ENCODE measurements at places on chromosomes 1 and 21.

DNA sequence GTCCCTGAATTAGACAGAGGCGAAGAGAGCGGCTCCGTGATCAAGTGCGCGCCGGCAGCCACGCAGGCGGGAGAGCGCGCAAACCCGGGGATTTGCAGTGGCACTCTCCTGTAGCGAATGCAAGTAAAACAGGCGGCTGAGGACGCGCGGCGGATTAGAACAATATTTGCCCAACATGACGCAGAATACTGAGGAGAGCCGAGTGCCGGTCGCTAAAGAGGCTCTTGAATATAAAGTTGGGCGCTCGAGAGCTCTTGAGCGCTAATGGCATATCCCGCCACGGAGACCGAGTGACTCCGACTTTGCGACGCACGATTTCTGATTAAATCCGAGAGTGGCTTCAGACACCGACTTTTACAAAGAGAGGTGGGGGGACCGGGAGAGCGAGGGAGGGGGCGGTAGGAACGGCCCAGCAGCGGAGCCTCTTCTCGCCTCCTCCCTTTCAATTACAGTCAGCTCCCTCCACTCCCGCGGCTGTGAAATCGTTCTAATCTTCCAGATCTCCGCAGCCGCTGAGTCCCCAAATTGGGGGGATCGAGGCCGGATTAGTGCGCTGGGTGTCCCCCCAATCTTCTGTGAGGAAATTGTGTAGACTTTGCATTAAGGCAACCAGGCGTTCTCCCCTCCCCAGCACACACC lies 2.3 kb downstream of the PAX7 start:
- no peak for DNase-seq

- DNase-seq = no peak
Observed at GRCh38 chr21:31414263-31415000, 70.4 kb upstream of the TIAM1 start.

- DNase-seq = no peak
Observed at GRCh38 chr1:244968471-244968871, 104.1 kb upstream of the HNRNPU start.

DNA sequence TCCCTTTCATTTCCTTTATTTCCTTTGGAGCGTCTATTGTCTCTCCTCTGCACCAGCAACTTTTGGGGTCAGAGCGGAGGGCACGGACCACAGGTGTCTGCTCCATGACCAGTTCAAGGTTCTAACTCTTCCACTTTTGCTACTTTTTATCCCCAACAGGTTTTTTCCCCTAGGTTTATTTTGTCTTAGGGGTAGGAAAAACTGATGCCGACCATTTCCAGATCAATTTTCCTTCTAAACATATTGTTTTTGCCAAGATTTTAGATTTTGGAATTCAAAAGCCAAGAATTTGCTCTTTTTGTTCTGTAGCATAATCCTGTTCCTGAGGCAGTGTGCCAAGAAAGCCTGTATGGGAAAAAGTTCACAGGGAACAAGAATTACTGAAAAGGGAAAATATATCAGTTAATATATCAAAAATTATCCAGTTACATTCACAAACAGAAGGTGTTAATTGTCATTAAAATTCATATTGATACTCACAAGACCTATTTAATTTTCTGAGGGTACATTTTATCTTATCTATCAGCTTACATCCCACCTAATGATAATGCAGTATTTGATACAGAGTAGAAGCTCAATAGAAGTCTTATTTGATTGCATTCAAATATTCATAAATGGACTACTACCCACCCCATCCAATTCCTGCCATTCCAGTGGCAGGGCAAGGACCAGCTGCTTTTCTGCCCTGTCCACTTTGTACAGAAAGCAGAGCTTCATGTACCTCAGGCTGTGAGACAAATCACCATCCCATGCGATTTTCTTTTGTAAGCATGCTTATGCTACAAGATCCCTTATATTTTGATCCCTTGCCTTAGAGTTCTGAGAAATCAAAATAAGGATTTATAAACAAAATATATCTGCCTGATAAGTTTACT lies 31.2 kb downstream of the TSEN15 start:
- no peak for DNase-seq

- no peak for DNase-seq
Observed at GRCh38 chr1:34166191-34166624, 1.2 kb upstream of the CSMD2 start.

DNA sequence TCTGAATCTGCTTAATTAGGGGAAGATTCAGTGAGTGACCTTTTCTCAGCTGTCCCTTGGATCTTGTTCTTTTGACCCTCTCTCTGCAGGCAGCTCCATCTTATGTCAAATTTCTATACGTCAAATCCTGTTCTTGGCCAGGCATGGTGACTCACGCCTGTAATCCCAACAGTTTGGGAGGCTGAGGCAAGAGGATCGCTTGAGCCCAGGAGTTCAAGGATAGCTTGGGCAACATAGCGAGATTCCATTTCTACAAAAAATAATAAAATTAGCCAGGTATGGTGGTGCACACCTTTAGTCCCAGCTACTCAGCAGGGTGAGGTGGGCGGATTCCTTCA lies 12.3 kb upstream of the CDC42 start:
- DNase-seq = no peak

DNA sequence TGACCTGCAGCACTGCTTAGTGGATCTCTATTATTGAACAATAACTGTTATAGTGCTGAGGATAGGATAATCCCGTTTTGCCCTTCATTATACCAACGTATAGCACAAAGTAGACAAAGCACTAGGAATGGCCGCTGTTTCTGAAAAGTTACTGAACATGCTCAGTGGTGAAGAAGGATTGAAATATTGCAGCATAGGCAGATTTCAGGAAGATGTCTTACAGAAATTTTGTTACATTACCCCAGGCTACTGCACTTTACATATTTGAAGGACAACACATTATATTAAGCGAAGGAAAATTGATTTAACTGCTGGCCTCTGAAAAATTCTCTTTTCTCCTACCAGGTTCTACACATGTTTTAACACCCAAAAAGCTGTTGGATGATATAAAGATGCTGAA lies 48.5 kb downstream of the AKNAD1 start:
- DNase-seq = no peak

- peak; percentile 29 for DNase-seq
Observed at GRCh38 chr1:180252638-180253536, 22.8 kb downstream of the LHX4 start.

DNA sequence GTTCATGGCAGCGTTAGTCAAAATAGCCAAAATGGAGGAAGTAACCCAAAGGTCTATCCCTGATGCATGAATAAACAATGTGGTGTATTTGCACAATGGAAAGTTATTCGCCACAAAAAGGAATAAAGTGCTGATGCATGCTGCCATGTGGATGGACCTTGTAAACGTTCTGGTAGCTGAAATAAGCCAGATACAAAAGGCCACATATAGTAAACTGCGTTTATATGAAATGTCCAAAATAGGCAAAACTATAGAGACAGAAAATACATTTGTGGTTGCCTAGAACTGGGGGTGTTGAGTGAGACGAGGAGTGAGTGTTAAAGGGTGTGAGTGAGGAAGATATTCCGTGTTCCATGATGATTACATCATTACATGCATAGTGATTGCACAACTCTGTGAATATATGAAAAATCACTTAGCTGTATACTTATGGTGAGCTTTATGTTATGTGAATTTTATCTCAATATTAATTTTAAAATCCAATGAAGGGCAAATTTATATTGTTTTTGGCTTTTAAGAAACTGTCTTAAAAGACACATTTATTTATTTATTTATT lies 321.3 kb downstream of the KIF26B start:
- no peak for DNase-seq

DNA sequence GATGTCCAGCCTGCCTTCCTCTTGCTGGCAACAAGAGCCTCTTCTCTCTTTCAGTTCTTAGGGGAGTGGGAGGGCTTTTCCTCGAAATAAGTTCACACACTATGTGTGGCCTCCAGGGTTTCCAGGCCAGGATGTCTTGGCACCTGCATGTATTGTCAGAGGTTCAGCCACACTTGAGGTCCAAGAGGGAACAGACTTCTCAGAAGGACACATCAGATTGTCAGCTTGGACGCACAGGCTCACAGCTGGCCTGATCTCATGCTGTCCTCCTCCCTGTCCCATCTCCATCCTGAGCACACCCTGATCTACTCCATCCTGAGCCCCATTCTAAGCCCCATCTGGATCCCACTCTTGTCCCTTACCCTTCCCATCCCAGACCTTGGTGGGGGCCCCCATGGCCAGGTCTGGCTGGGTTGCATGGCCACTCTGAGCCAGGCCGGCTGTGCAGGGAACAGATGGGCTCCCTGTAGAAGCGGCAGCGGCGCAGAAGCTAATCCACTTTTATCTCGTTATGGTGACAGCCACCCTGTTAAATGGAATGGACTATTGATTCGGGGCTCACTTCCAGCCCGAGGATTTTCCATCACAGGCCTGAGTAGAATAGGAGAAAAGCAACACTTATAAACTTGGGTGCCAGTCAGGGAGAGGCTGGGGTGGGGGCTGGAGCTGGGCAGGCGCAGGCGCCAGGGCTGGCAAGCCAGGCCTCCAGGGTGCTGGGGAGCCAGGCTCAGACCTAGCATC lies 85.1 kb upstream of the CSF3R start:
- DNase-seq = no peak

GRCh38 chr1:88892357-88892877 lies 1.1 kb upstream of the GTF2B start:
- DNase-seq = no peak

GRCh38 chr1:165531021-165531420 lies 12.8 kb upstream of the LRRC52 start:
- DNase-seq = no peak

DNA sequence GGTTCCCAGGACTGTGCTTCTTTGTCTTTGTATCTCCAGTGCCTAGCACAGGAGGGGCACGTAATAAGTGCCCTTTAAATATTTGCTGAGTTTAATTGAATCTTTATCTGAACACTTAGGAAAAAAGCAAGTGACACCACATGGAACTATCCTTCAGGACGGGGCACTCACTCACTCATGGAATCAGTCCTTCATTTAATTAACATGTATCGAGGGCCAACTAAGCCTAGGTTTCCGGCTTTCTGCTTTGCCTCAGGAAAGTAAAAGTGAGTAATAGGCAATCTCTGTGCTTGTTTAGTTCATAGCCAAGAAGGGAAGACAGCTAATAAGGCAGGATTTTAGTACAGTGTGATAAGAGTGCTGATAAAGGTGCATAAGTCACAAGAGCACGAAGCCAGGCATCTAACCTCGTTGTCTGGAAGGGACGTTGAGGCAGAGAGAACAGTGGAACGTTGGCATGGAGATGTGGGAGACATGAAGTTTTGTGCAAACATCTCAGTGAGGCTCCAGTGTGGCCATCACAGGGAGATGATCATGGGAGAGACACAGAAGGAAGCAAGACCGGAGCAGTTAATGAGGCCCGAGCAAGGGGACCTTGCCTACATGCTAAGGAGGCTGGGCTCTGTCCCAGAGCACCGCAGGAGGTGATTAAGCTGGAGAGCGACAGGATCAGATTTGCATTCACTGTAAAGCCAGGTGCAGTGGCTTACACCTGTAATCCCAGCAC lies 54.1 kb upstream of the TRIM67 start:
- no peak for DNase-seq

GRCh38 chr1:68046885-68047658 lies 3.4 kb downstream of the DIRAS3 start:
- DNase-seq = no peak

- no peak for DNase-seq
Observed at GRCh38 chr1:3745590-3746381, 6.5 kb upstream of the CCDC27 start.

GRCh38 chr1:27004471-27005165 lies 8.0 kb downstream of the TENT5B start:
- DNase-seq = no peak

GRCh38 chr1:159040893-159041724 lies 31.4 kb downstream of the IFI16 start:
- DNase-seq = no peak

DNA sequence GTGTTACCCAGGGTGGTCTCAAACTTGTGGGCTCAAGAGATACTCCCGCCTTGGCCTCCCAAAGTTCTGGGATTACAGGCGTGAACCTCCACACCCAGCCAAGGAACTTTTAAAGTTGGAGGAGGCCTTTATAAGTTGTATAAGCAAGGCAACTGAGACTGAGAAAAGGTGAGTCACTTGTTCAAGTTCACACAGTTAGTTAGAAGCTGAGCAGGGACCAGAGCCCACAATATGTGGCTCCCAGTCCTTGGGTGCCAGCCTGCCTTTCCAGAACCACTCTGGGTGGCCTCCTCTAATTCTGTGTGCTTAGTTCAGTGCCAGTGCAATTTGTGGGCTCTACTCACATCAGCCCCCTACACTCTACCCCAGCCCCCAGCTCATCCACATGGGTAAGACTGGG lies 3.7 kb downstream of the RAB25 start:
- no peak for DNase-seq

GRCh38 chr1:202745323-202745888 lies 35.2 kb upstream of the SYT2 start:
- no peak for DNase-seq

DNA sequence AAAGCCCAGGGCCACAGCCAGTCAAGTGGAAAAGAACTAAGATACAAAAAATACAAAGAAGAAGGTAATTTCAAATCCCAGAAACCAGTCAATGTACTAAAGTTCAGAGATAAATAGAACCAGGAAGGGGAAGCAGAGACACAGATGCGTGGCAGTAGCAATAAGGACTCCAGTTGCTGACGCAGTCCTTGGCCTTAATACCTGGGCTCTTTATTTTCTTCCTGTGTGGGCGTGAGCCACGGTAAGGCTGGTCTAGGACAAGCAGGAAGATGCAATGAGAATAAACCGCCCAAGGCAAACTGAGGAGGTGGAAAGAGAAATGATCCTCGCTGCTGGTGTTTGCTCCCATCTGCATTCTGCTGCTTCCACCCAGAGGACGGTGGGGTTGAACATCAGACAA lies 65.6 kb upstream of the PLXNA2 start:
- DNase-seq = no peak

GRCh38 chr21:22632176-22632575 lies 1634.0 kb downstream of the NCAM2 start:
- no peak for DNase-seq

DNA sequence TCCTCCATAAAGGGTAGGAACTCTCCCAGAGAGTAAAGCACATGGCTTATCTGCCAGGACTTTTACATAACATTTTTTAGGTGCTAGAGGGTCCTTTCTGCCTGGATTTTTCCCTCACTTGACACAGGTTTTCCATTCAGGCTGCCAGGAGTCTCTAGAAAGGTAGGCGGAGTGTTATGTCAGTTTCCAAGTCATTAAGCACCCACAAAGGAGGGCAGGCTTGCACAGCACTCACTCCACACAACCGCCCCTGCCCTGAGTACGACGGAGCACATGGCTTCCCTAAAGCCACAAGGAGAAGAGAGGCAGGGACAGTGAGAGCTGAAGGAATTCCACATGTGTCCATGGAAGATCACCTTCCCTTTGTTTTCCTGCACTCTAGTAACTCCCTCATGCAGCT lies 55.7 kb downstream of the CAPZB start:
- DNase-seq = no peak

DNA sequence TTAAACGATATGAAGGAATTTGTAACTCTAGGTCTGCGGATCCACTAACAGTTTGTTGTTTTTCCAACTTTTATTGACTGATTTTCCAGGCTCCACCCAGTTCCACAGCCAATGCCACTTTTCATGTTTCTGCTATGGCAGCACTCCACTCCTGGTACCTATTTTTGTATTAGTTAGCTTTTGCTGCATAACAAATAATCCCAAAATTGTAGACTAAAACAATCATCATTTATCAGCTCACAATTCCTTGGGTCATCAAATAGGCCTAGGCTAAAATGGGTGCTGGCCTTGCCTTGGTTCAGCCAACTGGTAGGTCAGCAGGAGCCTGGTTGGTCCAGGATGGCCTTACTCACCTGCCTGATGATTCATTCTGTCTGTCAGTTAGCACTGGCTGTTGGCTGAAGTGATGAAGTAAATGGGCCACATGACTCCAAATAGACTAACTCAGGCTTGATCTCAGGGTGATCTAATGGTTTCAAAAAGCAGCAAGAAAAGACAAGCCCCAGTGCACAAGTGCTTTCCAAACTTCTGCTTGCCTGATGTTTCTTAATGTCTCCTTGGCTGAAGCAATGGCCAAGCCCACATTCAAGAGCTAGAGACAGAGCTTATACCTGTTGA lies 3.2 kb upstream of the C8B start:
- no peak for DNase-seq

Measured in CD8-positive, alpha-beta T cell (primary cell).